Stimulated activated CD8-positive, alpha-beta memory T cell treated with anti-CD3 and anti-CD28 coated beads, Interleukin-4, amount 100 ng/mL, for 1 hour (primary cell): ENCODE measurements at places on chromosomes 13 and 19.

DNA sequence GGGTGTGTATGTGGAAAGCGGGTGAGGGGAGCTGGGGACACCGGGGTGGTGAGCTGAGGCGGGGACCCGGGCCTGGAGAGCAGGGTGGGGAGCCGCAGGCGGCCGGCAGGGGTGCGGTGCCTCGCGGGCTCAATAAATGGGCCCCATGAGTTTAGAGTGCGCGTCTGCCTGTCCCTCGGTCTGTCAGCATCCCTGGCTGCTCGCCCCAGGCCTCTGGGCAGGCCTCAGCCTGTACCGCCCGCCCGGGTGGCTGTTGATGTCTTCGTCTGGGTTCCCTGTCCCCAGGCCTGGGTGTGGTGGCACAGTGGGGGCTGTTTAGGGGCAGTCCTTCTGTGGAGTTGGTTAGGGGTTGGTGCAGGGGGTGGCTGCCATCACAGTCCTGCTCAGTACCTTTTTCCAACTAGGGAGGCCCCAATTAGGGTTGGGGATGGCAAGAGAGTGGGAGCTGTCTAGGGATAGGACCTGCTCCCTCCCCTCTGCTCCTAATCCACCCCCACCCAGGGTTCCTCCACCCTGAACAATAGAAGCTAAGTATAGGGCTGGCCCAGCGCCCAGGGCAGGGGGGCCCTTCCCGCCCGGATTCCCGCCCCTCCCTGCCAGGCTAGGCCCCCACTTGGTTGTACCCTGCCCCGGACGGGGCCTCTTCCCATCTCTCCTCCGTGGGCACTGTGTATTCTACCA lies 12.2 kb downstream of the CIC start:
- DNase-seq = no peak

GRCh38 chr19:5103812-5104410 lies 135.0 kb downstream of the KDM4B start:
- DNase-seq = no peak

- no peak for DNase-seq
Observed at GRCh38 chr19:3450796-3451411, 29.4 kb downstream of the SMIM24 start.

DNA sequence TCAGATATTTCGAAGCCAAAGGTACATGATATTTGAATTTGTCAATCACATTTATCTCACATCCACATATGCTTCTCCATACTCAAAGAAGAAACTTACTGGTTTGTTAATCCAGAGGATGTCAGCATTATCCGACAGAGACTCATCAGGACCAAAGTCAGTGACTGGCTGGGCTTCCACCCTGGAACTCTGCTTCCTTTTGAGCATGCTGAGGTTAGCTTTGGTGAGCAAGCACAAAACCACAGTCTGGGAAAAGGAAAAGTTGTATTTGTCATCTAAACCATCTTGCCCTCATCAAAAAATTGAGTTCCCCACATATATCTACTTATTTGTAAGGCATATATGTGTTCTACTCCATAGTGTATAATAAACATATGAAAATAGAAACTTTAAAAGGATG lies 17.4 kb downstream of the NALCN start:
- no peak for DNase-seq

- DNase-seq = no peak
Observed at GRCh38 chr13:112013665-112014064, 53.3 kb upstream of the SOX1 start.

DNA sequence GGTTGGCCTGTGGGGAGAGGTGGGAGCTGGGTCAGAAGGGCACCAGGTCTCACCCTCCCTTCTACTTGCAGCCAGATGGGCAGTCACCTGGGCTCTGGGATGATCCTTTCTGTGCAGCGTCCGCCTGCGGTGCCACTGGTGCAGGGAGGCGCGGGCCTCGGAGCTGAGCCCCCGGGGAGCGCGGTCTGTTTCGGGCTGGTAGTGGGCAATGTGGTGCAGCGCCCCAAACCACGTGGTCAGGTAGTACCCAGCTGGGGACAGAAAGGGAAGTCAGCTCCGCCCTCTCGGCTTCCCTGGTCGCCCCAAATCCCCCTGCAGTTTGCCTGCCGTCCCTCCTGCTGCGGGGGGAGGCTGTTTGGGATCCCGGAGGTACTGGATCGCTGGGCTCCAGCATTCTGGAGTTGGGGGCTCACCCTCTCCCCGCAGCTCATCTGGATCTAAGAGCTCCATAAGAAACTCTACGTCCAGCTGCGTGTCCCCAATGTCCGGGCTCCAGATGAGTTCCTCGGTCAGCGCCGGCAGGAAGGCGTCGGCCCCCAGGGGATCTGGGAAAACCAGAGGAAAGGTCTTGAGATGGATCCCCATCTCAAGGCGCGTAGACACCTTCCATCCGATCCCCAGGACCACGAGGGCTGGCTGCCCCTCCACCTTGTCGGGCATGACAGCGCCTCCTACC lies 8.8 kb downstream of the RINL start:
- no peak for DNase-seq

- DNase-seq = no peak
Observed at GRCh38 chr19:18682807-18683108, 722 bp upstream of the CRTC1 start.

DNA sequence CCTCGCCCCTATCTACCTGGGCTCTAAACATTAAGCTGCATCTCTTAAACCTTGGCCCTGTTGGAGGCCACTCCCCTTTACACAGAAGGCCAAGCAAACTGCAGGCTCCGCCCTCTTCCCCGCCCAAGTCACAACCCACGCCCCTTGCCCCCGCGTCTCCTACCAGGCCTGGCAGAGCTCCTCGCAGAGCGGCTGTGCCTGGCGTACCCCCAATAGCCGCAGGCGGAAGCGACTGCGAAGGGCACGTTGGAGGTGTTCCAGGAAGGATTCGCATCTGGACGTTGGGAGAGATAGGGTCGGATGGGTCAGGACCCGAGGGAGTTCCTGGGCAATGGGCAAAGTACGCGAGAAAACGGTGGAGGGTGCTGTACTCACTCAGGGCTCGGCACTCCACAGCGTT lies 5.9 kb downstream of the RTBDN start:
- DNase-seq = no peak

DNA sequence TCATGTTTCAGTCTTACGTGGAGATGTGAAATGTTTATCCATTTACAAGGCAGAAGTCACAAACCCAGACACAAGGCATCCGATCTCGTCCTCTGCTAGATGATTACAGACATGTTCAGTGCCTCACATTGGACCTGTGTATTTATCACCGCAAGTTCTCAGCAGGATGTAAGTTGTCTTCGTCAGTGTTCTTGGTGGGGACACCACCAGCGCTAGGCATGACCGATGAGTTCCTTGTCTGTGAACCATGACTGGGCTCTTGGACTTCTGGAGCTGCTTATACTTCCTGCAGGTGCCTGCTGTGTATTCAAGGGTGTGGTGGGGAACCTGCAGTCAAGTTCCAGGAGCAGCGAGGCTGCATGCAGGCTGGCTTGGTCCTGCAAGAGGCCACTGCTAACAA lies 105.4 kb downstream of the URI1 start:
- no peak for DNase-seq

- DNase-seq = no peak
Observed at GRCh38 chr13:94093652-94094315, 385.7 kb downstream of the DCT start.

GRCh38 chr19:46147791-46148288 lies at the start of gene IGFL2:
TSS of gene IGFL2 (plus strand) at chr19:46148238. CDS start at chr19:46148279, 41 bp downstream.
- DNase-seq = no peak

GRCh38 chr19:4186087-4186993 lies 3.9 kb downstream of the ANKRD24 start:
- DNase-seq = peak; percentile 59

GRCh38 chr13:77298426-77298825 lies 28.5 kb downstream of the MYCBP2 start:
- no peak for DNase-seq

DNA sequence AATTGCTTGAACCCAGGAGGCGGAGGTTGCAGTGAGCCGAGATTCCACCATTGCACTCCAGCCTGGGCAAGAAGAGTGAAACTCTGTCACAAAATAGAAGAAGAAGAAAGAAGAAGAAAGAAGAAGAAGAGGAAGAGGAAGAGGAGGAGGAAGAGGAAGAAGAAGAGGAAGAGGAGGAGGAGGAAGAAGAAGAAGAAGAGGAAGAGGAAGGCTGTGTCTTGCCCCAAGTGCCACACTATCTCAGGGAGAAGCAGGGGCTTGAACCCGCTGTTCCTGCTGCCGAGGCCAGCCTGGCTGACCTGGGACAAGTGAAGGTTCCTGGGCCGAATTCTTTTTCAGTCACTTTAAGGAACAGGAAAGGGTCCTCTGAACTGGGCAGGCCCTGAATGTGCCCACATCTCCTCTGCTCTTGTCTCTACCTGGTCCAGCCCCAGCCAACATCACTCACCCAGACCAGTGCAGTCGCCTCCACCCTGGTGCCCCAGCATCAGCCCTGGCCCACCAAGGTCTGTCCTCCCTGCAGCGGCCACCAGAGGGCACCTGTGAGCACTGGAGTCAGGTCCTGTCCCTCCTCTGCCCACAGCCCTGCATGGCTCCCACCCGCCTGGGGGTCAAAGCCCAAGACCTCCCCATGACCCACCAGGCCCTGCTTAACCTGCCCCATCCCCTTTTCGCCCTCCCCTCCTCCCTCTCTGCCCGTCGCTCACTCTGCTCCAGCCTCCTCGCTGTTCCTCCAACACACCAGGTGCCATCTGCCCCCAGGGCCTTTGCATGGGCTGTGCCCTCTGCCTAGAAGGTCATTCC lies 20.0 kb downstream of the TICAM1 start:
- DNase-seq = peak; percentile 87

DNA sequence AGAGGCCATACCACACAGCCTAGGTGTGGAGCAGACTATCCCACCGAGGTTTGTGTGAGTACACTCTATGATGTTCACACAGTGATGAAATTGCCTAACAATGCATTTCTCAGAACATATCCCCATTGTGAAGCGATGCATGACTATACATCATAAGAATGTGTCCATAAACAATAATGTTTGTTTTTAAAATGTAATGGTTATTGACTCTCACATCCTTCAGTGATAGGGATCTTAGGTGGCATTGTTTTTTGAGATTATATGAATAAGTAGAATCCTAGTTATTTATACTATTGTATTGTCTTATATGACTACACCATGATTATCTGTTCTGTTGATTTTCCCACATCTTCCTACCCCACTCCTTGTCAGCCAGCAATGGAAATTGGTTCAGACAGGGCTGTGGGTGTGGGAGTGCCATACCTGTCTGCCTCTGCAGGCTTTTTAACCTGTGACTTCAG lies 13.6 kb downstream of the CCNA1 start:
- DNase-seq = no peak

GRCh38 chr13:100860866-100861265 lies 186.3 kb upstream of the TMTC4 start:
- no peak for DNase-seq

- DNase-seq = no peak
Observed at GRCh38 chr13:23473221-23473620, 39.7 kb upstream of the SACS start.

DNA sequence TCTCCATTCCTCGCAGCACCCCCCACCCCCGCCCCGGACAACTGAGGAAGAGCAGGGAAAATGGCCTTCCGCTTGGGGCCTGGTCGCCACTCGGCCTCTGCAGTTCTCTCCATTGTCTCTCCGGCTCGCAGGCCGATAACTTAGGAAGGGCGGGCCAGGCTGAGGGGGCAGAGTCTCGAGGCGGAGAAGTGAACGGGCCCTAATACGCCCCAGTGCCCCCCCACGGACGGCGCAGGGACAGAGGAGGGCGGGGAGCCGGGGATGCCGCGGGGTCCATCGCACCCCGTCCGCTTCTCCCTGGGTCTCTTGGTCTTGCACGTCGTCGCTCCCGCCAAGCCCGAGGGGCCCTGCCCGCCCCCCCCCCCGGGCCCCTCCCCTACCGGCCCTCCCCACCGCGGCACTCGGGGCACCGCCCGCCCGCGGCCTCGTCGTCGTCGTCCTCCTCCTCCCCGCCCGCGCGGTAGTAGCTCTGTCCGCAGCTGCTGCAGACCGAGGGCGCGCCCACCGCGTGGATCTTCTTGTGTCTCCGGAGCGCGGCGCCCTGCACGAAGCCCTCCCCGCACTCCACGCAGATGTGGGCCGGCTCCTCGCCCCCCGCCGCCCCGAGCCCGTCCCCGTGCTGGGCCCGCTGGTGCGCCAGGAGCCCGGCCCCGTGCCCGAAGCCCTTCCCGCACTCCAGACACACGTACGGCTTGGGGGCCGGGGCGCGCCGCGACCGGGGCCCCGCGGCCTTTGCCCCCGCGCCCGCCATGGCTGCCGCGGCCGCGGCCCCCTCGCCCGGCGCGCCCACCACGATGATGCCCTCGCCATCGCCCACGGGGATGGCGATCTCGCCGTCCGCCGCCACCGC lies 33.2 kb downstream of the ZNF787 start:
- DNase-seq = no peak

- no peak for DNase-seq
Observed at GRCh38 chr13:97318532-97318931, 96.4 kb downstream of the MBNL2 start.

- DNase-seq = no peak
Observed at GRCh38 chr13:45180713-45181601, 19.9 kb downstream of the KCTD4 start.

DNA sequence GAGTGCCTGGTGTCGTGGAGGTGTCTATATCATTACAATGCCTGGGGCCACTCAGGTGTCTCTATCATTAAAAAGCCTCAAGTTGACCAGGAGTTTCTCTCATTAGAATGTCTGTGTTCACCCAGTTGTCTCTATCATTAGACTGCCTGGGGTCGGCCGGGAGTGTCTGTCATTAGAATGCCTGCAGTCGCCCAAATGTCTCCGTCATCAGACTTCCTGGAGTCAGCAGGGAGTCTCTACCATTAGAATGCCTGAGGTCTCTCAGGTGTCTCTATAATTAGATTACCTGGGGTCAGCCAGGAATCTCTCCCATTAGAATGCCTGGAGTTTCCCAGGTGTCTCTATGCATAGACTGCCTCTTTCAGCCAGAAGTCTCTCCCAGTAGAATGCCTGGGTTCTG lies 1477.6 kb downstream of the UQCRFS1 start:
- DNase-seq = no peak

- no peak for DNase-seq
Observed at GRCh38 chr13:50309318-50309717, 294.1 kb downstream of the KCNRG start.

- no peak for DNase-seq
Observed at GRCh38 chr13:113981194-113981605, 7.3 kb upstream of the C13orf46 start.

GRCh38 chr19:44807652-44808462 lies 1.0 kb upstream of the BCAM start:
- no peak for DNase-seq
